AML-193 (cell line): ENCODE measurements at places on chromosomes 2 and 18.

GRCh38 chr2:219314804-219315468, 5.7 kb upstream of the PTPRN start:
- no peak for DNase-seq

DNA sequence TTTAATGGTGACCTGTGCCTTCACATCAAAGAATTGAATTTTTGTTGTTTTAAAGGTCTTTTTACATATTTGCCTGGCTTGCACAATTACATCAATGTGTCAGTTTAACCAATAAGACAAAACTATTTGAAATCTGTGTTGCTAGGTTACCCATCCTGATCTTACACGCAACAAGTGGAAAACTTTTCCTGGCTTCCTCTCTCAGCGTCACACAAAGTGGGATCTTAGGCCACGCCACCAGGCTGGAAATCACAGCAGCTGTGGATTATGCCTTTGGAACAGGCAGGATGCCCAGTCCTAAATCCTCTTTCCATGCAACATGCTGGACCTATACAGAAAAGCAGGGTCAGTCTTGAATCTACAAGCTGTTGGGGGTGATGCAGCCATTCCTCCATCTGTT, 298.2 kb upstream of the HNRNPA3 start:
- DNase-seq: no peak

- DNase-seq: no peak
Measured at GRCh38 chr2:128444121-128444771, 125.6 kb upstream of the HS6ST1 start.

DNA sequence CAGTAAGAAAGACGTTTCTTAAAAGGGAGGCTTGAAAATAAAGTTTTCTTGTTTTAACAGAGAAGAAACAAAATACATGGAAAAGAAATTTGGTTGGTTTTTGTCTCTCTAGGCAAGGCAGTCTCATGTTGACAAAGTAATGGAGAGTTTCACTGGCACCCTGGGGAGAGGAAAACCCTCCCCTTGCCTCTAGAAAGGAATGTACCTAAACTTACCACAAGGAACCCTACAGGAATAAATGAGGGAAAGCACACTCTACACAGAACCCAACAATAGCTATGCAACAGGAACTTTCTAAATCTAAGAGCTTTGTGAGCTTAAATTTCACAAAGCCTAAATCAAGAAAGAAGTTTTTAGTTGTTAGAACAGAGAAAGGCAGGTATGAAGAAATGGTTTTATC, 37.0 kb downstream of the FIGN start:
- no peak for DNase-seq

GRCh38 chr2:71154798-71155197, 24.4 kb downstream of the MPHOSPH10 start:
- peak; percentile 28 for DNase-seq

DNA sequence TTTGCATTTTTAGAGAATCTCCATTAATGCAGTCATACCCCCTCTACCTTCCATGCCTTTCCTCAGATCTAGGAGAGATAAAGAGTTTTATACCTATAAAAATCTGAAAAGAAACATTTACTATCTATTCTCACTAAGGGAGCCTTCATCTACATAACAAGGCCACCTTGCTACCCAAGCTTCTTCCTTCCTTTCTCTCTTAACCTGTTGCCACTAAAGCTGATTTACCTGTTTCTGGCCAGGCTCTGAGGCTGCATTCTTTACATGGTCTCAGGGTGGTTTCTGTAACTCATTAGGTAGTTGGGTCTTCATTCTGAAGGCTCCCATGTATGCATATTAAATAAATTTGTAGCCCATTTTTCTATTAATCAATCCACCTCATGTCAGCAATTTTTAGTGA, 391.6 kb downstream of the DLGAP1 start:
- DNase-seq: no peak
